Stimulated activated CD4-positive, alpha-beta T cell treated with anti-CD3 and anti-CD28 coated beads, Interleukin-1b, Interleukin-23, amount 100 ng/mL, for 48 hours (primary cell): ENCODE measurements at places on chromosomes 11 and 22.

GRCh38 chr11:86688398-86689179, 16.2 kb upstream of the ME3 start:
- DNase-seq: peak; percentile 65

GRCh38 chr11:30393012-30393411, 70.1 kb downstream of the ARL14EP start:
- DNase-seq: no peak

GRCh38 chr11:129779342-129779741, 36.3 kb upstream of the TMEM45B start:
- DNase-seq: no peak

DNA sequence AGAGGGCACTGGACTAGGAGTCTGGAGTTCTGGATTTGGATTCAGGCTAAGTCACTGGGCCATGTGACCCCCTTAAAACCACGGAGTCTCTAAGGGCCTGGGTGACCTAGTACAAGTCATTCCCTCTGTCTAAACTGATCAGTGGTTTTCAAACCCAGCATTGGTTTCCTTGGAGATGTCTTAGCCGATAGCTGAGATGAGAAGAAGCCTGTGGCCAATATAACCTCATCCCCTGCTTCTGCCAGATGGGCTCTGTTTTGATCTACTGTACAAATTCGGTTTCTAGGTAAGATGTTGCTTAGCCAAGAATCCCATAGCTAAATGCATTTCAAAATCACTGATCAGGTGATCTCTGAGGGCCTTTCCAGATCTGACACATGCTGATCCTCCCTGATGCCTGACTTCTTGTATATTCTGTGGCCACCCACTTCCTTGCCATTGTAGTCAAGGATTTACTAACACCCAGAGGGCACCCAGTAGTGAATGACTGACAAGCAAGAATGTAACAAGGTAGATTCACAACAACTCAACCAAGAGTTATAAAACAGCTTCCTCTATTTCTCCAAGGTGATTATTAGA, 53.1 kb downstream of the GALNT18 start:
- DNase-seq: no peak

- no peak for DNase-seq
Measured at GRCh38 chr22:36823186-36823839, 6.5 kb upstream of the PVALB start.

- no peak for DNase-seq
Measured at GRCh38 chr11:87820011-87820410, 355.2 kb downstream of the RAB38 start.

GRCh38 chr11:35740061-35740799, 77.7 kb downstream of the TRIM44 start:
- no peak for DNase-seq

- DNase-seq: no peak
Measured at GRCh38 chr22:31278151-31278621, 14.1 kb downstream of the PIK3IP1 start.

GRCh38 chr11:2531987-2532703, 87.3 kb downstream of the KCNQ1 start:
- DNase-seq: no peak

GRCh38 chr11:62574363-62575071, 826 bp upstream of the EEF1G start:
- no peak for DNase-seq

DNA sequence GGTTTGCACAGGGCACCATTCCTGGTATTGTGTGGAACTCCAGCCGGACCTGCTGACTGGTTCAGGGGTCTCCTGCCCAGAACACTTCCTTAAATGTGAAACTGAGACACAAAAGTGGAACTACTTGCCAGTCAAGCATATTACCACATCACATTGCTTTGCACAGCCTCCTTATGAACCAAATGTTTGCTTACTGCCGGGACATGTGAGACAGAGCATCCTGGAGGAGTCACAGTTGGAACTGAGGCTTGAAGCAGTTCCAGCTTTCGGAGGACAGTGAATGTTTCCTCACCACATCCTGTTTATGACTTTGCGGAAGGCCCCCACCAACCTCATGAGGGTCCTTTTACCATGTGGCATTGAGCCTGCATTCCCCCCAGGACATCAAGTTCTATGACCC, 105.8 kb upstream of the ARHGAP42 start:
- no peak for DNase-seq

DNA sequence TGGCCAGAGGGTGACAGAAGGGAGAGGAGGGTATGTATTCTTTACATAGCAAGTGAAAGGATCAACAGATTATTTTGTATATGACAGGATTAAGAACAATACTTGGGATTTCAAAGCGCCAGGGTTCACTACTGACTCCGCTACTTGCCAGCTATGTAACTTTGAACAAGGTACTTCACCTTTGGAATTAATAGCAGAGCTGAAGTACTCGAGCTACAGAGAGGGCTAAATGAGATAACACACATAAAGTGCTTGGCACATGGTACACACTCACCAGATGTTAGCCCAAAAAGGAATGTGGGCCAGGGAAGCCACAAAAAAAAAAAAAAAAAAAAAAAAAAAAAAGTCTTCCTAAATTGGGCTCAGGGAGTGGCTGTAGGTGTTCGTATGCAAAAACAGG, 408.4 kb downstream of the BUD13 start:
- DNase-seq: no peak

GRCh38 chr11:56706486-56706885, 7.6 kb downstream of the OR9G1 start:
- no peak for DNase-seq

DNA sequence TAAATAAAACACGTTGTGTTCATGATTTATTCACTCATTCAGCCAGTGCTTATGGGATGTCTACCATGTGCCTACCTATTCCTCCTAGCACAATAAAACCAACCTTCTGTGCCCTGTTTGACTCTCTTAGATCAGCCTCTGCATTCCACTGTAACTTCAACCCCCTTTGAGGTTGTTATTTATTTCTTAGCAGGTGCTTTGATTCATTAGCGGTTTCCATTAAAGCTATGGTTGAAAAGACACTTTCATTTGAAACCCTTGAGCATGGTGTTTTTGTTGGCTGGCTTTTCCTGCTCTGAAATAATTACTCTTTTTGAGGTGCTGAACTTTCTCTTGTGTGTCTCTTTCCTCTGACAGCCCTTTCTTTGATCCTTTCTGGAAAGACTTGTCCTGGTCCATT, 570.6 kb upstream of the LARGE1 start:
- no peak for DNase-seq

- DNase-seq: peak; percentile 24
Measured at GRCh38 chr11:116930177-116930576, 92.8 kb upstream of the APOA1 start.

GRCh38 chr11:44576656-44577055, 11.2 kb downstream of the CD82 start:
- DNase-seq: no peak

DNA sequence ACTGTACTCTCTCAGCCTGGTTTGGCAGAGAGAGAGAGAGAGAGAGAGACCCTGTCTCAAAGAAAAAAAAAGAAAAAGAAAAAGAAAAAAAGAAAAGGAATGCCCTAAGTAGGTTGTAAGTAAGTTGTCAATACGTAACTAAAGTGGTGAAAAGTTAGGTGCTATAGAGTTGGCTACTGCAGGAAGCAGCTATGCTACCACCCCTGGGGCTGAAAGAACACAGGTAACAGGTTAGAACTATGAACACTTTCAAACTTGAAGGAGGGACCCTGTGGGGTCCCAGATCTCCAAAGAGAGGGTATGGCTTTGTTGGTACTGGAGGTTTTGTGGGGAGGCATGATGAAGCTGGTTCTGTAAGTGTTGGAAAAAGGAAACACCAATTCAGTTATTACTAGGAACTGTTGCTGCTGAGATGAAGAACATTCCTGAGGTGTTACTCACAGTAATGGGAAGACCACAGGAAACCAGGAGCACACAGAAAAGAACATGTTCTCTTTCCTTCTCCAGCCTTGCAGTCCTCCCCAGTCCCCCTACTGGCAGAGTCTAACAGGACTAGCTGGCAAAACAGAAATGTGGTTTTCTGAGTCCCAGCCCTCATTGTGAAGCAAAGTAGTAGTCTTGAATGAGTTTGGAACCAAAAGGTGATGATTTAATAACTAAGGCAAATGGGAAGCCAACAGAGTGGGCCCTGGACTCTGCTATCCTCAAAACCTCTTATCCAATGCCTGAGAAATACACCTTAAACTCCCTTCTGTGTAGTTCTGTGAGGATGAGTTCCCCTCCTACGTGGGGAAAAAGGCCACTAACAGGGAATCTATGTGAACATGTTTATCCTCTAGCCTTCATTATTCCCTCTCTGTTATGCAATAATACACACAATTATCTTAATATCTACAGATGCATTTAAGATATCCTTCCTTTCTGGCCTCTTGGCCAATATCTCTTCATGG, 427.0 kb upstream of the DDI1 start:
- no peak for DNase-seq

GRCh38 chr22:21450320-21450831, 16.8 kb upstream of the TMEM191C start:
- no peak for DNase-seq

GRCh38 chr11:91230647-91231046, 994.0 kb upstream of the FAT3 start:
- no peak for DNase-seq

GRCh38 chr11:35982061-35982460, 38.2 kb downstream of the LDLRAD3 start:
- DNase-seq: no peak

DNA sequence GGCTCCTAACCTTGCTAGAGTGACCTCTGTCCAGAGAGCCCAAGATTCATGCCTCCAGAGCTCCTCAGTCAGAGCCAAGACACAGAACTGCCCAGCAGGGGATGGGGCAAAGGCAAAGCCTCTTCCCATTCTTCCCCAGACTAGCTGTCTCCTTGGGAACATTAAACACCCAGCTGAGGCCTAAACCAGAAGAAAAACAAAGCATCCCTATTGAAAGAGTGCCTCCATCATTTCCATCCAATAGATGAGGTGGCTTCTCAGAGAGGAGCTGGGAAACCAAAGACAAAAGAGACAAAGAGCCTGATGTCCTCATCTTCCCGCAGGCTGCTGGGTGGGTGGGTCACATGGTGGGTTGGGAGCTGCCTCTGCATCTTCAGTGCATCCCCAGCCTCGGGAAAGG, 37.4 kb downstream of the COMMD9 start:
- no peak for DNase-seq

GRCh38 chr11:101727451-101727850, 143.6 kb upstream of the TRPC6 start:
- DNase-seq: no peak

- no peak for DNase-seq
Measured at GRCh38 chr22:37508431-37508992, 10.7 kb downstream of the CARD10 start.

GRCh38 chr22:22178355-22178965, 66.1 kb upstream of the VPREB1 start:
- no peak for DNase-seq

- no peak for DNase-seq
Measured at GRCh38 chr11:64144587-64145472, 21.1 kb downstream of the MACROD1 start.

DNA sequence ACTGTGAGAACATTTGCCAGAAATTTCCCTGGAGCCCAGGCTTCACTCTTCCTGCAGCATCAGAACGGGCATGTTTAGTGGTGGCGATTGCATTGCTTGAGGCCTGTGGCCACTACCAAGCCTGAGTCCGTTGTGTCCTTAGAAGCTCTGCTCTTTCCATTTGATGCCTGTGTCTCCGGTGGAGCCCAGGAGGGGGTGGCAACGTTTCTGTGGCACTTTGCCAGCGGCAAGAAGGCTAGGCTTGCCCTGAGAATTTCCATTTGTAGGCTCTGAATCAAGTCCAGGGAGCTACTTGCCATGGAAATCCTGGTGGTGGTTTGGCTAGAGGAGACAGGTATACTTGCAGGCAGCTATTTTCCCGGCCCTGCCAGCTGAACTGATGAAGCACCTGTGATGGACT, 47.1 kb downstream of the ADAMTS8 start:
- no peak for DNase-seq

DNA sequence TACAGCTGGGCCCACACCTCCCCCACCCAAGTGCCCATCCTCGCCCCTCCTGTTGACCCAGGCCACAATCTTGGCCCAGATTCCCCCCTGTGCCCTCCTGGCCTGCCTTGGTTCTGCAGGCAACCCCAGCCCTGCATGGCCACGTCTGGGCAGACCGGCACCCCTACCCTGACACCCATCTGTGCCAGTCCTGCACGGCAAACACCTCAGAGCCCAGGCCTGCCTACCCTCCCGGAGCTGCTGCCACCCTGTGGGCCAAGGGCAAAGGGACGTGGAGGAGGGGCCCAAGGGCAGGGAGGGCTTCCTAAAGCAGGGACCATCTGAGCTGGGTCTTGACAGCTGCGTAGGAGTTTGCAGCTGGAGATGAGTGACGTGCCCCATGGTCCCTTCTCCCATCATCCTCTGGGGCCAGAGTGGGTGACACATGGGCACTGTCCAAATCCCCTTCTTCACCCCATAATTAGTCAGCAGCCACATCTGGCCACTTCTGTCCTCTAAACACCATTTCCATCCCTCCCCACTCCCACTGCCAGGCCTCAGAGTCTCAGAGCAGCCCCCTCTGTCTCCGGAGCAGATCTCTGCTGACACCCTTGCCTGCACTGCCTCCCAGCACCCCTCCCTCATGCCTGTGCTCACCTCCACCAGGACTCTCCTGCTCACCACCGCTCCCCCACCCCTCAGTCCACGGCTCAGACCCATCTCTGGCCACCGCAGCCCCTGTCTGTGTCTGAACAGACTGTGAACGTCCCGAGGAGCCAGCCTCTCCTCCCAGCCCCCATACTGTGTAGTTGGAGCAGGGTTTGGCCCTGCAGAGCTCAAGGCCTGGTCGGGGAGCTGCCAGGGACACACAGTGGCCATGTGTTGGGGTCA, 35.6 kb upstream of the PPARA start:
- no peak for DNase-seq

DNA sequence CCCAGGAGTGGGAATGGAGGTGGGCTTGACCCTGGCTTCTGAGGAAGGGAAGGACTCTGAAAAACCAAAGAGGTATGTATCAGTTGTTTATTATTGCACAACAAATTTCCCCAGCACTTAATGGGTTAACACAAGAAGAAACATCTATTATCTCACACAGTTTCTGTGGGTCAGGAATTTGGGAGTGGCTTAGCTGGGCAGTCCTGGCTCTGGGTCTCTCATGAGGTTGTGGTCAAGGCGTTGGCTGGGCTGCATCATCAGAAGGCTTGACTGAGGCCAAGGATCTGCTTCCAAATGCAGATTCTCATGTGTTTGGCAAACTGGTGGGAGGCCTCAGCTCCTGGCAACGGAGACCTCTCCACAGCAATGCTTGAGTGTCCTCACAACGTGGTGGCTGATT, 17.5 kb upstream of the SMIM38 start:
- no peak for DNase-seq

- DNase-seq: no peak
Measured at GRCh38 chr11:85889108-85889507, 33.9 kb downstream of the CCDC83 start.

- DNase-seq: no peak
Measured at GRCh38 chr22:50138988-50139387, 31.5 kb upstream of the PANX2 start.
